ENCODE measurements at places on chromosomes 2 and 18.

DNA sequence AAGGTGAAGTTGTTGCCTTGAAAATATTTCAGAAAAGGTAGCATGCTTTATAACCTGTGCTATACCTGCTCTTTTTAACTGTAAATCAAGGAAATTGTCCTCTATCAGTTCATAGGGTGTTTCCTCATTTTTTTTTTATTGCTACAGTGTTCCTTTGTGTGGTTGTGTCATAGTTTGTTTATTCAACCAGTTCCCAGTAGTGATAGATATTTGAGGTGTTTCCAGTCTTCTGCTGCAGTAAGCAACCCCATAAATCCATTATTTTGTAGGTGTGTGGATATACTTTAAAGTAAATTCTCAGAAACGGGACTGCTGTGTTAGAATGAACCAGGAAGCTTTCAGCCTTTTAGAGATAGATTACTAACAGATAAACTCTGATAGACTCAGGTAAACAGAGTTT lies 39.6 kb downstream of the SEMA4F start:
- no peak for DNase-seq

GRCh38 chr2:129868151-129868550 lies 111.3 kb upstream of the RAB6C start:
- no peak for DNase-seq

GRCh38 chr2:179571252-179571651 lies 290.2 kb downstream of the ZNF385B start:
- DNase-seq: no peak

DNA sequence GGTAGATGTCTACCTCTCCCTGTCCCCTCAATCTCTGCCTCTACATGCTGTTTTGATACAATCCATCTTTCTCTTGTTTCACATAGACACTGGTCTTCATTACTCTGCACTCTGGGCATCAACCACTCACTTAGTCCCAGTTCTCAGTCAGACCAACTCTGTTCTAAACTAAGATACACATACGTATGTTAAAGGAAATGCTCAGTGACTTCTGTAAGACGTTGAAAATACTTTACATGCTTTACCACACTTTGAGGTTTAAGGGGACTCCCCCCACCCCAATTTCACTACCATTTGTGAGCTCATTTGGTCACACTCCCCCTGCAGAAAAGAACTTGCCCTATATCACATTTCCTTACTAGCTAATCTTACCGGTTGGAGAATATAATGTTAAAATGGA lies 497.4 kb downstream of the TGIF1 start:
- DNase-seq: no peak

- DNase-seq: no peak
These were observed 17.3 kb downstream of the C2orf76 start for GRCh38 chr2:119349289-119349688.

GRCh38 chr2:229879191-229879950 lies 42.4 kb downstream of the TRIP12 start:
- no peak for DNase-seq

GRCh38 chr2:72270556-72271275 lies 123.1 kb upstream of the CYP26B1 start:
- DNase-seq: no peak

DNA sequence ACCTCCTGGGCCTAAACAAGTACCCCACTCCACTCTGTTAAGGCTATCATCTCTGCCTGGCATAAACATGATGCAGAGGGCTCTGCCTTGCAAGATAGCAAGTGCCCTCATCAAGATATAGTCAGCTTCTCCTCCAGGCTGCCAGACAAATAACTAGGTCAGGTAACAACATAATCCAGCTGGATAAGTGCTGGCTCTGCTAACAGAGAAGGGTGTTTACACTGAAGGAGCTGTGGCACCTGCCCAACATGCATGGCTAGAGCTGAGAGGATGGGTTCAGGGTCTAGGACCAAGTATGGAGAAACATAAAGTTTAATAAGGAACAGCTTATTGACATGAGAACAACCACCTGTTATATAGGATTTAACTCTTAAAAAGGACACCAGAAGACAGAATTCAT lies 42.8 kb downstream of the DLGAP1 start:
- DNase-seq: no peak

- peak; percentile 71 for DNase-seq
These were observed 94.1 kb upstream of the SLC14A2 start for GRCh38 chr18:45521136-45521535.

DNA sequence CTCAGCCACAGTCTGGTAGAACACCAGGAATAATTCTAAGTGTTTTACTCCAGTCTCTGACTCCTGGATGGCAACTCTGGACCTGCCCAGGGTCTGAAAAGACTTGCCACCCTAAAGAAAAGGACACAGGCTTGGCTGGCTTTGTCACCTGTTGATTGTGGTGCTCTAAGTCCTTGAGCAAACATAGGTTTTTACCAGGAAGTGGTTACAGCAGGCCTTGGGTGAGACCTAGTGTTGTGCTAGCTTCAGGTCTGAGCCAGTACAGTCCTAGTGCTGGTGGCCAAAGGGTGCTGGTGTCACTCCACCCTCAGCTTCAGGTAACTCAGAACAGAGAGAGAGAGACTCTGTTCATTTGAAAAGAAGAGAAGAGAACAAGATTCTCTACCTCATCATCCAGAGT lies 1239.4 kb upstream of the CRIM1 start:
- no peak for DNase-seq

GRCh38 chr18:58501066-58501896 lies 127.6 kb downstream of the ALPK2 start:
- no peak for DNase-seq

DNA sequence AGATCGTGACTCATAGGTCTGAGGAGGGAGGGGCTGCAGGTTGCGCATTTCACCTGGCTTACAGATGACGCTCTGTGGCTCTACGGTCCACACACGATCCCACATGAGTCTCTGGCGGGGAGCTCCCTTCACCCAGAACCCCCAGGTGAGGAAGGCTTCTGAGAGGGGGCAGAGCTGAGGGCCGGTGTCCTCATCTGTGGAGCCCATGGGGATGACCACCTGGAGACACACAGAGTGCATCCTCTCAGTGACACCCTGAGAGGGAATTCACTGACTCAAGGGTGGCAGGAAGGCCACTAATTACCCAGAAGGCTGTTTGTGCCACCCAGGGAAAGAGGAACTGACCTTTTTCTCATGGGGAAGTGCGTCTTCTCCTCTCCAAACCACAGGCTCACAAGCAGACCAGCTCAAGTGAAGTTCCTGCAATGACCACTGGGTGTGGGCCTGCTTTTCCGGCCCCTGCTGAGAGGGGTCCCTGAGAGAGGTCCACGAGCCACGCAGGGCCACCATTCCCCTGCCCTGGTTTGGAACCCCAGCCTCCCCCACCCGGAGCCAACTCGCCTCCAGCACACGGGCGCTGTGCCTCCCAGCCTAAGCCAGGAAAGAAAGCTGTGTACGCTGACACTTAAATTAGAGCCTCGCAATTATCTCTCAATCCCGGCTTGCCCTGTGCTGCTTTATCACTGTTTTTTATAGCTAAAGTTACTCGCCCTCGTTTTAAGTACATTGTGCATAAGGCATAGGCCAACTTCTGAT lies 114.1 kb downstream of the BCL11A start:
- DNase-seq: no peak

DNA sequence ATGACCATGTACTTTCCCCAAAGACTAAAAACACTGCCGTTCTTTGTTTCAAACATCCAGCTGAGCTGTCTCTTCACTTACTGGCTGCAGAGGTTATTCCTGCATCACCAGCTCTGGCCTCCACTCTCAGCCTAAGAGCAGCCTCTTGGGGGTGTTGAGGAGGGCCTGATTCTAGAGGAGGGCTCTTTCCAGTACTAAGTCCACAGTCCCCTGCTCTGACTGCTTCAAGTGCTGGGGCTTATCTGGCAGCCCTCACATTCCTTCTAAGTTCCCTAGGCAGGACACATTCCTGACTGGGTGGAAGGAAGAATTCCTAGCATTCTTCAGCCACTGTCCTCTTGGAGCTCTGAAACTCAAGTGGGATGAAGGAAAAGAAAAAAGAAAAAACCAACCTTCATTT lies 32.9 kb upstream of the EHBP1 start:
- peak; percentile 70 for DNase-seq

DNA sequence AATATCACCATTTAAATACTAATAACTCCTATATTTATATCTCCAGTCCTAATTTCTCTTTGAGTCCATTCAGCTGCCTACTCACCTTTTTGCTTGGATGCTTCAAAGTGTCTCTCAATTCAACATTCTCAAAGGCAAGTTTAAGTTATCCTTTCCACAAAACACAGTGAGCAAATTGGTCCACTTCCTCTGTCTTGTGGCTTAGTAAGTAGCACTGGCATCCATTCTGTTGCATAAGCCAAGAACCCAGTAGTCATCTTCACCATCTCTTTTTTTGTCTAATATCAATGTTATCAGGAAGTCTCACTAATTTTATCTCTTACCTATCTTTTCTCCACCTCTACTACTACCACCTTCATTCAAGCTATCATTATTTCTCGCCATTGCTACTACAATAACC lies 27.4 kb upstream of the IL1RL1 start:
- DNase-seq: peak; percentile 61

- no peak for DNase-seq
These were observed 237.6 kb upstream of the APCDD1 start for GRCh38 chr18:10216791-10217190.

GRCh38 chr2:119586085-119586484 lies 41.8 kb downstream of the CFAP221 start:
- no peak for DNase-seq

DNA sequence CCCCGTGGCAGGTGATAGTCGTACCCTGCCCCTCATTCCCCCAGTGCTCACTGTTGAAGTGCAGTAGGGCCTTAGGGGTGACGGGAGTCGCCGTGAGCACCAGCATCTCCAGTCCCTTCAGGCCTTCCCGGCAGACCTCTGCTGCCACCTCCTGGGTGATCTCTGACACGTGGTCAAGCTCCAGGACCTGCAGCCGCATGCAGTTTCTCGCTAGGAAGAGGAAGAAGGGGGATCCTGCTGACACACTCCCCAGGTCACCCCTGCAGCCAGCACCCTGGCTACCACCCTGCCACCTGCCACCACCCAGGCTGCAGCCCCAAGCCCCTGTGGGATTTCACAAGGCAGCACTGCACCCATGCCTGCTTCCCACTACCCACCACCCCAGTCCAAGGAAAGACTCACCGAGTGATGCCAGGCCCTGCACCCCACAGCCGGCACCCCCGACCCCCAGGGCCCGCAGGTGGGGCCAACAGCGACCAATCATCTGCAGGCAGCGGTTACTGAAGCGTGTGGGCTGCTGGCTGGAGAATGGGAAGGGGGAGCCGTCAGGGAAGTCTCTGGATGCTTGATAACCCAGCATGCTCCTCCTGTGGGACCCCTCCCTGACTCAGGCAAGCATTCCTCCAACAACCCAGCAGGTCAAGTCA lies 23.8 kb downstream of the FBXO41 start:
- peak; percentile 77 for DNase-seq

GRCh38 chr2:240569998-240570530 lies 1.8 kb downstream of the RNPEPL1 start:
- DNase-seq: no peak

DNA sequence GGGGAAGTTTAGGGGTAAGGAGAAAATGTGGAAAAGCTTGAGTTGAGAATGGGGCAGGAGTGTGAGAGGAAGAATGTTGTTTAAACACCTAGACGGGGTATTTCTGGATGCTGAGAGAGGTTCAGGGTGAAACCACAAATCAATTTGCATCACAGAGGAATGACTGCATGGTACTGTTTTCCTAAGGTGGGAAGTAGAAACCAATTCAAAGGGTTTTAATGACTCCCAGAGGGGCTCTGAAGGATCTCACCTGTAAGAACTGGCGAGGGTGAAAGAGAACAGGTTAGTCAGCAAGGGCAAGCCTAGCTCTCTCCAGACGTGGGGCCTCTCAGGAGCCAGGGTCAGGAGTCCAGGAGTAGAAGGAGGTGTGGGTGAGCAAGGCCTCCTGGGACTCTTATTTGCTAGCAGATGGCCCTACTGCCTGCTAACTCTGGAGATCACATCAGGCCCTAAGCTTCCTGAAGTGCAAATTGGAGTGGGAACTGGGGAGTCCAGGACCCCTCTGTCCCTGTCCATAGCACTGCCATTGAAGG lies 133.0 kb upstream of the CELF4 start:
- no peak for DNase-seq

DNA sequence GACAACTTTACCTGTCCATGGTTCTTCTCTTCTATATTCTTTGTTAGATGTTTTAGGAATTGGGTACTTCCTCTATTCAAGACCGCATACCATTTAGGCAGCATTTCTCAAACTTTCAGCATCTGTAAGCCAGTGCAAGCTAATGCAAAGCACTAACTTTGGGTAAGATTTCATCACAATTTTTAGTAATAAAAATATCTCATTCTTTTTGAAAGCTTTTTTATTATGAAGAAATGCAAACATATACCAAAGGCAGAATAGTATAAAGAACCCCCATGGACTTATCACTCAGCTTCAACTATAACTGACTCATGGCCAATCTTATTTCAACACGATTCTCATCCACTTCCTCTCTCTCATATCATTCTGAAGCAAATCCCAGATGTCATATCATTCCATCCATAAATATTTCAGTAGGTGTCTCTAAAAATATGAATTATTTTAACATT lies 32.9 kb downstream of the INO80C start:
- no peak for DNase-seq

DNA sequence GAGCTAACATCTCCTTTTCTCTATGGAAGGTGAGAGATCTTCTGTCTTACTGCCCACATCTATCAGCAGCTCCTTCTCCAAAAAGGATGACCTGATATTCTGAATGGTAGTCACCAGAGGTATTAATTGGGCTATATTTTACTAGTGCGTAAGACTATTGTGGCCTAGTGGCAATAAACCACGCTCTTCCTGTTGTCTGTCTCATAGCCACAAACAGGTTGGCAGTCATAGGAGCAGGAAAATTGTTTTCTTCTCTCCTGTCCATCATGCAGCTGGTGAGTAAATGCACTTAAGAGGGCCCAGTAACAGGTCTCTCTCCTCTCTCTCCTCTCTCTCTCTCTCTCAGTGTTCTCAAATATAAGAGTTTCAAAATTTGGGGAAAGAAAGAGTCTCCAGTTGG lies 856.8 kb upstream of the ACVR2A start:
- DNase-seq: no peak

- DNase-seq: no peak
These were observed 296.2 kb upstream of the ZC3H15 start for GRCh38 chr2:186189816-186190215.

- no peak for DNase-seq
These were observed 295.0 kb upstream of the KCNH7 start for GRCh38 chr2:163133602-163134001.

DNA sequence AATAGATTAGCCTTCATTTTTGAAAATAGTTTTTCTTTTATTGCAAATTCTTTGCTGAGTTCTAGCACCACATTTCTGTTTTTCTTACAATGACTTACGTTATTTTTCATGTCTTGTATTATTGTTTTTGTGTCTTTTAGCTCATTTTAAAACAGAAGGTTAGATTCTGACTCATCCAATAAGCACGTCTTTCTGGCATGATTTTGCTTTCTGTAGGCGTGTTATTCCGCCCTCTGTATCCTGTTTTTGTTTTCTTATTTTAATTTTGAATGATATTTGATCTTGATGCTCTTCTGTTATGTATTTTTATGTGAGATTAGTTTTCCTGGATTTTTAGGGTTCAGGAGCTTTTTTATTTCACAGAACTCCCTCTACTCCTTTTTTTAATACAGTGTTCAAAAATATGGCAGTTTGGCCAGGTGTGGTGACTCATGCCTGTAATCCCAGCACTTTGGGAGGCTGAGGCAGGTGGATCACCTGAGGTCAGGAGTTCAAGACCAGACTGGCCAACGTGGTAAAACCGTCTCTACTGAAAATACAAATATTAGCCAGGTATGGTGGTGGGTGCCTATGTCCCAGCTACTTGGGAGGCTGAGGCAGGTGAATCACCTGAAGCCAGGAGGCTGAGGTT lies 145.0 kb downstream of the CLIP4 start:
- peak; percentile 40 for DNase-seq

- peak; percentile 18 for DNase-seq
These were observed 2.1 kb downstream of the RNF149 start for GRCh38 chr2:101306410-101306809.
